ENCODE measurements at places on chromosomes 6 and 20.

- no peak for DNase-seq
Observed at GRCh38 chr20:8532169-8532568, 400.1 kb downstream of the PLCB1 start.

DNA sequence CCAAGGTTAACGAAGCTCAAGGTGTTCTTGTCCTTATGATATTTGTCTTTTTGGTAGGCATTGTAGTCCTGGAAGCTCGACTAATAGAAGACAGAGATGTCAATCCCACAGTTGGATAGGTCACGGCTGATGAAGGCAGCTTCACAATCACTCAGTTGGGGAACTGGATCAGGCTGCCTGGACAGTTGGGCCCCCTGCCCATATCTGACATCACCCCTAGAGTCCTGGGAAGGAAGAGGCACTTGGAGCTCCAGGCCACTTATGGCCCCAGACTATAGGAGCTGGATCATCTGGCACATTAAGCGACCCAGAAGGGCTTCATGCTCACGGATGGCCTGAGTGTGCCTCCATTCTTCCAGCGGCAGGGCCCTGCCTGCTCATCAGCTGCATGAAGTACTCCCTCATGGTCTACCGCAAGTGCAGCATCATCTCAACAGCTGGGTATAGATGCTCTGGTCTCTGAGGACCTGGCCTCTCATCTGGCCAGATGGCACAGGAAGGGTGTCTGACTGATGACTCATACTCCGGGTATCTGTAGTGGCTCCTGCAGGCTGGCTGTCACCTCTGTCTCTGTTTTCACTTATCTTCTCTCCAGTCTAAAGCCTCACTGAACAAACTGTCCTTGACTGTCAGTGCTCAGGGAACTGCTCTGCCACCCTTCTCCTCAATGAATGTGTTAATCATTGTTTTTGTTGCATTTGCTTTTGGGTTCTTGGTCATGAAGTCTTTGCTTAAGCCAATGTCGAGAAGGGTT, 29.2 kb upstream of the SSR1 start:
- DNase-seq, result no peak

DNA sequence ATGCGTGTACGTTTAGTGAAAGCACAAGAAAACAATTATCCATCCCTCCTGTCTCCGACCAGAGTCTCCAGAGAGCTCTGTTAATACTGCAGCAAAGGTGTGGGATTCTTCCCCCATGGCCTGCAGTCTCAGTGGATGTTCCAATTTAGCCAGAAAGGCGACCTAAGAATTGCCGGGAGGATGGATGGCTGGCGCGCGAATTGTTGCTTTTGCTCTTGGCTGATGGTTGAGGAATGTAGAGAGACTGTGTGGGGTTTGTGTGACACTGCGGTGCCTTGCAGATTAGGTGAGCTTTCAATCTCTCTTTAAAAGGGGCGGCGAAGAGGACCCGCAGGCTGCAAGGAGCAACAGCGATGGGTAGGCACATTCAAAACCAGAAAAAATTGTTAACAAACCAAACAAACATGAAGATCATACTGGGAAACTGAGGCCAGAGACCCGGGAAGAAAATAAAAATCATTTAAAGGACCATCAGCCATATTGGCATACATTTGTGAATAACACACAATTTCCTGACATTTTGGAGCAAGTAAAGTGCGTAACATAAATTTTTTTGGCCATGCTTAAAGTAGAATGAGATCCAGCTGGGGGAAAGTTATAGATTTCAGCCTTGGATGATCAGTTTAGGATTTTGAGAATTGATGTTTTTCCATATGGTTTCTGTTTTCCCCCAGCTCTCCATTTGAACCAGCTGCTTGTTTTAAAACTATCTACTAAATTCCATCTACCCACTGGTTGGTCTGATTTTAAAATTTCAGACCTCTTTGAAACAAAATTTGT, 46.3 kb downstream of the GNAS start:
- DNase-seq, result no peak

- DNase-seq, result no peak
Observed at GRCh38 chr6:35739645-35740524, 3.1 kb downstream of the ARMC12 start.

DNA sequence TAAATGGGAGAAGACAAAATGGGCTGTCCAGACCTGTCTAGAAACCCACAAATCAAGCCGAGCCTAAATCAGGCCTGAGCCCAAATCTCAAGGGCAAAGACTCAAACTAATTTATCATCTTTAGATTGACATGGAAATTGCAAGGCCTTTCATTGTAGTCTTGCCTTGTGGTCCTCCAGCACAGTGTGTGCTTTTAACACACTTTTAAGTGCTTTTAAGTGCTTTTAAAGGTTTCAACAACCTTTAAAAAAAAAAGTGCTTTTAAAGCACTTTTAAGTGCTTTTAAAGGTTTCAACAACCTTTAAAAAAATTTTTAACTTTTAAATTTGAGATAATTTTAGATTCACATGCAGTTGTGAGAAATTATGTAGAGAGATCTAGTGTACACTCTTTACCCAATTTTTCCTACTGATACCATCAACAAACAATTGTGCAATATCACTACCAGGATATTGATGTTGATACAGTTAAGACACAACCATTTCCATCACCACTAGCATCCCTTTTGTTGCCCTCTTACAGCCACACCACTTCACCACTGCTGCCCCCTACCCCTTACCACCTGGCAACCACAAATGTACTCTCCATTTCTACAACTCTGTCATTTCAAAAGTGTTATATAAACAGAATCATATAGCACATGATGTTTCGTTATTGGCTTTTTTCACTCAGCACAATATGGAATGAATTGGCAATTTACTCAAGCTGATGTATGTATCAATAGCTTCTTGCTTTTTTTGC, 23.1 kb upstream of the DCBLD1 start:
- DNase-seq, result no peak

- DNase-seq, result no peak
Observed at GRCh38 chr6:170067923-170068360, 222.9 kb downstream of the DLL1 start.

GRCh38 chr20:4559106-4559505, 162.6 kb upstream of the PRND start:
- DNase-seq, result no peak

GRCh38 chr6:112933947-112934346, 586.8 kb downstream of the RFPL4B start:
- DNase-seq, result no peak

DNA sequence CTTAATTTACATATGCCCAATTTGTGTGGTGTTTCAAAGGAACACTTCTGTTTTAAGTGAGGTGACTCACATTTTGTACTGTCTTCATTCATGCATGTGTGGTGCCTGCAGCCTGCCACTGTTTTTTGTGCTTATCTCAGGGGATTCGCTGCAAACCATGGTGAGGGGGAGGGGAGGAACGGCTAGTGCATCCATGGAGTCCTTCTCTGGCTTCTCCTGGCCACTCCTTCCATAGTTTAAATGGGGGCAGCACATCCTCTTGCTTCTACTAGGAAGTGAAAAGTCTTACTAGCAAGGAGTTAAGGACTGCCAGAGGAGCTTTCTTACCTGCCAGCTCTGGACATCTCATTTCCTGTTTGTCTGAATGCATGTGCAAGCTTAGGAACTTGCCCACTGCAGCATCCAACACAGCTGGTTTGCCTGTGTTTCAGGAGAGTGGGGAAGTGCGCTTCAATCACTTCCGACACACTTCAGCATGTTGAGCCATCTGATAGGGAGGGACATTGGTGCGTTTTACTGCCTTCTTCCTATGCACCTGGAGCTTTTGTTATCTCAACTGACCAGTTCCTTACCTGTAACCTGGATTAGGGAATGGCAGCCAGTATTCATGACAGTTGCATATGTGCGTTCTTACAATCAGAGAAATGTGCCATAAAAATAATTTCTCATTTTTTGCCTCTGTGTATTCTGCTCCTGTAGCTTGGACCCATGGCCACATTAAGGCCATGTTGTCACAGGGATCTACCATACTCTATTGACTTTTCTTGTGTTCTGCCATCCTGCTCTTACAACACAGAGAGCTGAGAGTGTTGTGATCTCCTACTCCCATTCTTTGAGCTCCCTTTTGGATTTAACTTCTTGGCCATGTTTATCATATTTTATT, 211.3 kb downstream of the ARID1B start:
- no peak for DNase-seq

DNA sequence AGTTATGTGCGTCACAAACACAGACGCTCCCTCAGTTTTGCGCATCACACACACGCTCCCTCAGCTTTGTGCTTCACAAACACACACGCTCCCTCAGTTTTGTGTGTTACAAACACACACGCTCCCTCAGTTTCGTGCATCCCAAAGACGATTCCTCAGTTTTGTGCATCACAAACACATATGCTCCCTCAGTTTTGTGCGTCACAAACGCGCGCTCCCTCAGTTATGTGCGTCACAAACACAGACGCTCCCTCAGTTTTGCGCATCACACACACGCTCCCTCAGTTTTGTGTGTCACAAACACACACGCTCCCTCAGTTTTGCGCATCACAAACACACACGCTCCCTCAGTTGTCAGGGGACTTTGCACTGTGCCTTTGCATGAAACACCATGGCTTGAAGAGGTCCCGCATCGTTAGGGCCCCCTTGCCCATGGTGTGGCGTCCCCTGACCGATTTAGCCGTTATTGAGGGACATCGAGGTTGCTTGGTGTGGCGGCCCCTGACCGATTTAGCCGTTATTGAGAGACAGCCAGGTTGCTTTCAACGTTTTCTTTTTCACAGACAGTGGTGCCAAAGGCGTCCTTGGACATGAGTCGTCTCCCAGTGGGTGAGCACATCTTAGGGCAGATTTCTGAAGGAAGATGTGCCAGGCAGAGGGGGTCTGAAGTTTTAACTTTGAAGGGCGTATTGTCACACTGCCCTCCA, 28.1 kb upstream of the MYT1 start:
- no peak for DNase-seq

DNA sequence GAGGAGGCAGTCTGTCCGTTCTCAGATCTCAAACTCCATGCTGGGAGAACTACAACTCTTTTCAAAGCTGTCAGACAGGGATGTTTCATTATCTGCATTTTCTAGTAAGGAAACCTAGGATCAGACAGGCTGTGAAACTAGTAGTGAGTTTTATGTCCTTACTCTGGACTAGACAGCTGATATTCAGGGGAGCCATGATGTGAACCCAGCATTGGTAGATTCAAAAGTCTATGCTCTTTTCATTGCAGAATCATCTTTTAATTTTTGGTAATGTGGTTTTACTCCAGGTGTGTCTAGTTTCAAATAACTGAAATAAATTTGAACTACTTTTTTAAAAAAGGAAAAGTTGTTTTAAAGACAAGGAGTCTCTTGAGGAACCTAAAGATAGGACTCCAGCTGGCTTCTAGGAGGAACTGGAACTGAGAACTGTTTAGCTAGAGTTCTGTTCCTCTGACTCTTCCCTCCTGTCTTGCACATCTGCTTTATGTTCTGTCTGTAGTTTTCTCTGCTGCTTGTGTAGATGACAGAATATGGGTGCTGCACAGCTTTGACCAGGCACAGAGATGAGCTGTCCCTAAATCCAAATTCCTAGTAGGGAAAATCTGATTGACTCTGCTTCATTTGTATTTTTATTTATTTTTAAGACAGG, 27.8 kb upstream of the RNF144B start:
- DNase-seq, result no peak

GRCh38 chr6:126427713-126428112, 87.8 kb downstream of the CENPW start:
- DNase-seq, result no peak

GRCh38 chr6:26034905-26035304, 52.3 kb upstream of the HFE start:
- no peak for DNase-seq

GRCh38 chr6:46138281-46138680, 8.5 kb downstream of the ENPP4 start:
- no peak for DNase-seq

Data from stimulated activated CD4-positive, alpha-beta T cell treated with anti-CD3 and anti-CD28 coated beads, Interleukin-15, amount 100 ng/mL, for 1 hour (primary cell).